ENCODE measurements at places on chromosomes 5 and 9. TPM values are rescaled to one million over a fixed set of nuclear protein-coding genes. Genes with fewer than 3 reads are reported as not detected.

Gene GRIN3A
- not detected for total RNA-seq

Gene CCDC192
- total RNA-seq, result not detected

Gene F2R
- total RNA-seq, result 2.5 TPM

Gene KIF4B
- total RNA-seq, result 0.54 TPM

Gene ACO1
- total RNA-seq, result 27.2 TPM

Gene FRRS1L
- total RNA-seq, result 0.04 TPM

Gene ARL10
- 6.6 TPM for total RNA-seq

Gene BTNL9
- 22.8 TPM for total RNA-seq

Gene FOXD4L5
- 0.20 TPM for total RNA-seq

Gene PKD2L2
- 1.3 TPM for total RNA-seq

Gene CCL27
- not detected for total RNA-seq

Gene SPACA9
- total RNA-seq, result 1.7 TPM

Gene OGN
- total RNA-seq, result 0.95 TPM

Gene SLU7
- 55.8 TPM for total RNA-seq

Gene FBP2
- total RNA-seq, result 53.2 TPM

Gene MLANA
- not detected for total RNA-seq

Gene DMRT2
- 0.52 TPM for total RNA-seq

Gene PRRX2
- total RNA-seq, result 1.1 TPM

Gene PDE6A
- 0.26 TPM for total RNA-seq

Gene KLF4
- total RNA-seq, result 13.1 TPM

Gene ANKRD34B
- total RNA-seq, result not detected
